Hippocampal formation (tissue), 2 donors: ENCODE measurements at places on chromosomes 3 and 15.
A peak's percentile ranks its signal among the peaks of the same experiment; 100 is the strongest.

- DNase-seq, result no peak
These were observed 492.9 kb downstream of the GBE1 start for GRCh38 chr3:81268526-81268925.

- DNase-seq, result no peak
These were observed 716.5 kb upstream of the CFAP20DC start for GRCh38 chr3:59766200-59766872.

DNA sequence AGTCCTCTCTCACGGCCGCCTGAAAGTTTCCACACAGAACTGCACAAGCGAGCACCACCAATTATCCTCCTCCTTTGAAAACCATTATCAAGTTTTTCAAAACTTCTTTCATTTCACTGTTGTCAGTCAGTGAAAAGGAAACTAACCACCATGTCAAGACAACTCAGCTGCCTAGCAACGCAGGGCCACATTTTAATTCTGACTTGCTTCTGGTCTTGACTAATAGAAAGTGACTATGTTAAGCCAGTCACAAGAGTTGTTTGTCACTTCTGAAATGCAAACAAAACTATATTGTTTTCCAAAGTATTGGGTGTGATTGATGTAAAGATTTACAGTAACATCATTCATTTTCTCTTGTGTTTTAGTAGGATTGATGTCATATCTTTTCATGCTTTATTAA, 612.8 kb upstream of the AGTR1 start:
- no peak for DNase-seq

DNA sequence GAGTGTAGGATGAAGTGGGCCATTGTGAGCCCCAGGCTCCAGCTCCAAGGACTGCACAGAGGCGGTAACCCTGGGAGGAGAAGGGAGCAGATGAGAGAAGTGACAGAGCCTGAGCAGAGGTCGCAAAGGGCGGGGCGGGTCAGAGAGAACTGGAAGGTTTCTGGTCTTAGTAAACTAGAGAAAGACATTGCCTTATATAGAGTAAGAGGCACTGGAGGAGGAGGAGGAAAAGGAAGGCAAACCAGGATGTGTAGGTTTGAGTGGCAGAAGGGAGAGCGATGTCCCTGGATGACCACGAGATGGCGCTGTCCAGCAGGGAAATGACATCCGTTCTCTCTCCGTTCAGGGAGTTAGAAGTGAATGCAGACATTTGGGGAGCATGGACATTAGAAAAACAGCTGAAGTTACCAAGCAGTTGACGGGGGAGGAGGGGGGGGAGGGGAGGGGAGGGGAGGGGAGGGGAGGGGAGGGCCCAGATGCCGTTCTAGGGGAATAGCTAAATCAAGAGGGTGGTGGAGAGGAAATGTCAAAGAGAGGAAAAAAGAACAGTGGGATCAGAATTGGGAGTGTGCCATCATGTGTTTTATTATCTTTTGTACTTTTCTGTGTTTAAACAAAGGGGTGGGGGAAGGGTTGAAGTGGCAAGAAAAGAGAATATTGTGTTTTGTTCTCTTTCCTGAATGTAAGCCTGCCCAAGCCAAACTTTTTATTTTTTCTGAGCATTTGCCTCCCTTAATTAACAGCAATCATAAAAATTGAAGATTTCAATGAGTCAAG, 48.8 kb downstream of the STARD5 start:
- peak; percentile 82 for DNase-seq

GRCh38 chr3:49552087-49552486, 2.2 kb upstream of the BSN start:
- no peak for DNase-seq

- DNase-seq, result no peak
These were observed 520 bp downstream of the SLC26A6 start for GRCh38 chr3:48634661-48635221.

GRCh38 chr3:159989973-159990846, 1.6 kb downstream of the IL12A start:
- no peak for DNase-seq

DNA sequence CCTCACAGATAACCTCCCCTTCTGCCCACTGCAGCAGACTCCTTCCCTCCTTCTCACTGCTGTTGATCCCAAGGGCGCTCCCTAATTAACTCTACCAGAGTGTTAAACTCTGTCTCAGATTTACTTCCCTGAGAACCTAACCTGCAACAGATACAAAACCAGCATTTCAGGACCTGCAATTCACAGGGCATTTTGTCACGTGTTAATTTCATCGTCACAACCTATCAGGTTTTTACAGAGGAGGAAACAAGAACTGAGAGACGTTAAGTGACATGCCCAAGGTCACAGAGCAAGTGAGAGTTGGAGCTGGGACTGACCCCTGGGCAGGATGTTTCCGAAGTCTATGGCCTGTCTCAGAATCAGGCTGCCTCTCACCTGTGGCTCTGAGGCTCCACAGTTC, 223.9 kb downstream of the UACA start:
- no peak for DNase-seq

DNA sequence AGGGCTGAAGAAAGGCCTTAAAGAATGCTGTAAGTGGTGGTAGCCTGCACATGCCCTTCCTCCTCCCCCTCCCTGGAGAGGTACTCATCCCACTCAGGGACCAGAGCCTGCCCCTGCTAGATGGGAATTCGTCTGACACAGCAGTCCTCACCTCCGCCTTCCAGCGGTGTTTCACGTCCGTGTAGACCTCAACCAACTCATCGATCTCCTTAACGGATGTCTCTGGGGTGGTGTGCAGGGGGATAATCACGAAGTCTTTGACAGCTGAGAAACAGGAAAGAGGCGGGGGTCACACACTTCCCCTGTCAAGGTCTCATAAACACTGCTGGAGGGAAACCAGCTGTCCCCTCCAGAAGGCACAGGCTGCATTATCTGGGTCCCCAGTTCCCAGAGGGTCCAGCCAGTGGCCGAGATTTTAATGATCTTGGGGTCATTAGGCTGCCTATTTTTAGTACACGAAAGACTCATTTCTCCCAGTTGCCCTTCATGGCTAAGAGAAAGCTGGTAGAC, 9.9 kb downstream of the DNASE1L3 start:
- DNase-seq, result no peak

GRCh38 chr15:46652266-46652665, 1017.4 kb downstream of the SQOR start:
- DNase-seq, result no peak

- DNase-seq, result peak; percentile 55
These were observed 31.1 kb downstream of the FOXL2 start for GRCh38 chr3:138915503-138916498.

GRCh38 chr3:71585887-71586809, 2.6 kb upstream of the FOXP1 start:
- DNase-seq, result peak; percentile 57

DNA sequence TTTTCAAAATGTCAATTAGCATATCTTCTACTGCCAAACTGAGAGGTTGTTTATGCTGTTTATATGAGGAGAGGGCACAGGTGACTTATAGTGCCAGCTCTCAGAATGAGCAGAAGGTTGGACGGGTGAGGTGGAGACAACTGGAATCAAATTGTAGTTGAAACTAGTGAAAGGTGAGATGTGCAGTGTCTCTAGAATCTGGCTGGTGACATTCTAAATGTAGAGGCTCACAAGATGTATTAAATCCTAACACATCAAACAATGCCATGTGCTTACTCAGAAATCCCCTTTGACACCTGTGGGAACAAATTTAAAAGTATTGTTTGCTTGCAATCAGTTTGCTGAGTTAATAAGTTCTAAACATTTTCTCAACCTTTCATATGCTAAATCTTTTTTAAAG, 40.8 kb downstream of the CRYBG3 start:
- no peak for DNase-seq

GRCh38 chr3:13074006-13074375, 762 bp upstream of the IQSEC1 start:
- no peak for DNase-seq

DNA sequence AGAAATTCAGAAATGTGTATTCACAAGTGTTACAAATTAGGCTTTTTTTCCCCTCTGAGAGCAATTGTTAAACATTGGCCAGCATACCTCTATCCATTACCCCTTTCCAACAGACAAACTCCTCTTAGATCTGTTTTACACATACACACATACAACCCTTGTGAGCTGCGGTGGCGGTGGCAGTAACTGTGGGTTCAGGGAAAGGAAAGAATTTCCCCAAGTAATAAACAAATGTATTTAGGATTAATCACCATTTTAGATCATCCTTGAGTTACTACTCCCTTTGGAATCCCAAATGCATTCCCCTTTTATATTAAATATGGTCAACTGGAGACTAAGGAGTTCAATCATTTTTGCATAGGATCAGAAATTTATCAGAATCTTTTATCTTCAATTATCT, 667.0 kb downstream of the FHIT start:
- no peak for DNase-seq

DNA sequence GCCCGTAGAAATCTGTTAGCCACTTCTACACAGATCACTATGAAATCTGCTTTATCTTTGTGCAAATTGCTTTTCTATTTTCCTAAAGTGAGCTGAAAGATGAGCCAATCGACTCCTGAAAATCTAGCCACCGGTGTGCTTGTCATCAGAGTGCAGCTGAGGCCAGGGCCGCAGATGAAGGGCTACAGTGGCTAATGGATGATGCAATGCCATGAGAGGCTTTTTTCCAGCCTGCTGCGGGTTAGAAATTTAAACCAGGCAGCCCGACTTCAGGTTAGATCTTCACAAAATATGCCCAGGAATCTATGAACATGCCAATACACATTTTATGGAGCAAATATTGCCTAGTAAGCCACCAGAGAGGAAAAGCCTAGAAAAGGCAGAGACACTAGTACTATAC, 948.2 kb upstream of the CFAP20DC start:
- no peak for DNase-seq

GRCh38 chr3:47162697-47163168, 1.2 kb downstream of the SETD2 start:
- no peak for DNase-seq

GRCh38 chr3:6861625-6862000, 698 bp downstream of the GRM7 start:
- DNase-seq, result no peak

DNA sequence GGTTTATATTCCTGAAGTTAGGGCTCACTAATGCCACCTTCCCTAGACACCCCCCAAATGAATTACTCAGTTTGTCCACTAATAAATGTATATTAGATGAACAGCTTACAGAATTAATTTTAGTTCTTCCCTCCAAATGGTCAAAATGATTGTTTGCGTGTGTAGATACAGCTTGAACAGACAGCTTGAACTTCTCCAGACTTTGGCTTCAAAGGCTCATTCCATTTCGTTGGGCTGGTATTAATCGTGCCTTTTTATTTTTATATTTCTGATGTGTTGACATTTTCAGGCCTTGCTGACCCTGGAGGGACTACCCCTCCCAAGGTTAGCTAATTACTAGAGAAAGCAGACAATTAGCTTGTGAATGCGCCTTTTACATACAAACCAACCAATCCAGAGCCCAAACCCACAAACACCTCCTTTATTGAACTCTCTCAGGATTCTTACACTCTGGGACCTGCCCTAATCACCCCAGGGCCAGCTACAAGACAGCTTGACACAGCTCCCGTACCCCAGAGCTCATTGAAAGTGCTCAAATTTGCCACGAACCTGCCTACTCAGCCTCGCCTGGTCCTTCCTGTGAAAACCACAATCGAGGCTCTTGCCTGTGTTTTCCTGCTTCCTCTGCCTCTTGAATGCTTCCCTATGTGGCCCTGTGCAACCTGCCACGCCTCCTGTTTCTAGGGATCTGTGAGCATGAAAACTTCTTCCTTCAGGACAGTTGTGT, 40.3 kb downstream of the RPL22L1 start:
- no peak for DNase-seq

DNA sequence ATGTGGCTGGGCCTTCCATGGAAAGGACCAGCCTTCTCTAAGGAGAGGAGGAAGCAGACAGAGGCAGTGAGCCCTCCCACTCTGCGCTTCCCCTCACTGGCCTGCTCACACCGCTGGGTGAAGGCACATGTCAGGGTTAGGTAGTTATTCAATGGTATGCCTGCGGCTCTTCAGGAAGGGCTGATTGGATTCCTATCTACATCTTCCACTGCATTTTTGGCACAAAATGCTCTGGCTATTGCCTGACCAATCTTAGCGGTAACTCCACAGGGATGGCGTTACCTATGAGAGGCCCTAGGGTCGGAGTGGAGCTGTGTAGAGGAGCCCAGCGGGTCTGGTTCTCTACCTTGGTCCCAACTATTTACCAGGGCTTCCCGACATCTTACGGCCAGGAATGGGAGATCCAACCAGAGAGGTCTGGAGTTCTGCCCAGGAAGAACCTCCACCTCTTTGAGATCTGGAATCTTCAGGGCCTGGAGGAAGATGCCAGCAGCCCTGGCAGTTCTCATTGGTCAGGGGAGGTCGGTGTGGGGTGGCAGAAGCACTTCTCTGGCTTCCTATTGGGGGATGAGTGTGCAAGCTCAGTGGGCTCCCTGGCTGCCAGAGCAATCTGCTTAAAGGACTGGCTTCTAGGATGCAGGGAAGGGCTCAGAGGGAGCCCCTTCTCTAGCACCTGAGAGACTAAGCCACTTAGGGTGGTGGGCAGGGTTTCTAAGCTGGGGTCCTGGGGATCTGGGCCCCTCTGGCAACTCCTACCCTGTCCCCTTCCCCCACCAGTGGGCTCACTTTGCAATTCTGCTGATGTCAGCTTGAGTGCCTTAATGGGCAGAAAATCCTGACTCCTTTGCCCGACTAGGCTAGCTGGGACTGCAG, 24.3 kb downstream of the SNX33 start:
- no peak for DNase-seq

- no peak for DNase-seq
These were observed 3.1 kb upstream of the CFAP20DC start for GRCh38 chr3:59052803-59053411.

DNA sequence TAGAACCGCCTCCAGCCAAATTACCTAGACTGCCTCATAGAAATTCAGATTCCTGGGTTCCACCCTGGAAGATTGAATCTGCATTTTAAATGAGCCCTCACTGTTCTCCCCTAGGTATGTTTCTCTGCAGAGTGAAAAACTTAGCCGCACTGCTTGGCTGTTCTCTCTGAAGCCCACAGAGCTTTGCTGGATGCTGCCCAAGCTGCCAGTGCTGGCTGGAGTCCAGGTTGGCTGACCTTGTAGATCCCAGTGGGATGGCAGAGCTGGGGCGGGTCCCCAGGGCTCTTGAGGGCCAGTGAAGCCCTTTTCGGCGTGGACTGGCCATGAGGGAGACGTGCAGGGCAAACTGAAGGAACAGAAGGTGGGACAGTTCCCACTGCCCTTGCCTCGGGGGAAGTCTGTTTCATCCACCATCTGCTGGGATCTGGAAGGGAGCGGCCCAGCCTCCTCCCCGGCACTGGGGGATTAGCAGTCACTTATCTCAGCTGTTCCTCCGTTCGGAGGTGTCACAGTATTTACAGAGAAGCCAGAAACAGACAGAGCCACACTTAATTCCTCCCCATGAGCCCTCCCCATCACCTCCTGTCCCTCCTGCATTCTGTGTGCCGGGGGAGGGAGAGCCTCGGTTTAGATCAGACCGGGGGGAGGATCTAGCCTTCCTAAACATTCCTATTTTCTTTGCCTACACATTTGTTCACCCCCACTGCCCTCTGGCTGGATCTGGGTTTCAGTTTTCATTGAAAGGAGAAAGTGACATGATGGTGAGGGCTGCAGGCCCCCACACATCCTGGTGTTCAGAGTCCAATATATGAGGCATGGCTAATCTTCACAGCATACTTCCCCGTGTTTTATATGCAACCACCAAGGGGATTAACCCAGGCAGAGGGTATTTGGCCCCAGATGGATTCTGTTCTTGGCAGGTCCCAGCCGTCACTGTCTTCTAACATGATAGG, 4.1 kb upstream of the ACTC1 start:
- DNase-seq, result no peak

- DNase-seq, result no peak
These were observed 9.8 kb downstream of the LRIG1 start for GRCh38 chr3:66490984-66491383.

- DNase-seq, result no peak
These were observed 24.8 kb downstream of the GABRR3 start for GRCh38 chr3:98010194-98010882.

- DNase-seq, result no peak
These were observed 39.0 kb downstream of the TAMM41 start for GRCh38 chr3:11807686-11808085.
